ENCODE measurements at places on chromosomes 4 and X.

DNA sequence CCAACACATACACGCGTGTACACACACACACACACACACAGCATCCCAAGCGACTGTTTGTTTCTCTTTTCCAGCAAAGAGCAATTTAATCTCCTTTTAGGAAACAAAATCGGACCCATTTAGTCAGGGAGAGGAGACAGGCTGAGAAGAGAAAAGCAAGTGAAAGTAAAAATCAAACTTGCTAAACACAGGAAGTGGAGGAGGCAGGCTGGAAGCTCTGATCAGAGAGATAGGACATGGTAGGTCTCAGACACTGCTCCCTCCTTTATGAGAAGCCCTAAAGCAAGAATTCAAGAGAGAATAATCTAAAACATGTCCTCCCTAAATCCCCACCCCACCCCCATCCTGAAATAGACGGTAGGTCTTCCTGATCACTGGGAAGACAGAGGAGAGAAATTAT lies 62.3 kb downstream of the GPC3 start:
- DNase-seq, result no peak

DNA sequence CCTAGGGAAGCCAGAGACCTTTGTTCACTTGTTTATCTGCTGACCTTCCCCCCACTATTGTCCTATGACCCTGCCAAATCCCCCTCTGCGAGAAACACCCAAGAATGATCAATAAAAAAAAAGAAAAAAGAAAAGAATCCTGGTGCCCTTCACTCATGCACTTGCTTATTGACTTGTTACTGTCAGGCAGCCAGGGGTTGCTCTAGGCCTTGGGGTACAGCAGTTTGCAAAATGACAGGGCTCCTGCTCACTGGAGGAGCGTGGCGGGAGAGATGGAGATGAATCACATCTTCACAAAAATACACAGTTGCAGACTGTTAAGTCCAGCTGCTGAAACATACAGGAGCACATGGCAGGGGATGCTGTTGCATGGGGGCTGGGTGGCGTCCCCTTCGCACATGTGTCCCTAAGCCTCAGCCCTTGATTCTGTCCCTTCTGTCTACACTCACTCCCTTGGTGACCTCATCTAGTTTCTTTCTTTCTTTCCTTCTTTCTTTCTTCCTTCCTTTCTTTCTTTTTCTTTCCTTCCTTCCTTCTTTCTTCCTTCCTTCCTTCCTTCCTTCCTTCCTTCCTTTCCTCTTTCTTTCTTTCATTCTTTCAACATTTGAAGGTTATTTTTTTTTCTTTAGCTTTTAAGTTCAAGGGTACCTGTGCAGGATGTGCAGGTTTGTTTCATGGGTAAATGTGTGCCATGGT lies 16.9 kb upstream of the TMEM271 start:
- no peak for DNase-seq

DNA sequence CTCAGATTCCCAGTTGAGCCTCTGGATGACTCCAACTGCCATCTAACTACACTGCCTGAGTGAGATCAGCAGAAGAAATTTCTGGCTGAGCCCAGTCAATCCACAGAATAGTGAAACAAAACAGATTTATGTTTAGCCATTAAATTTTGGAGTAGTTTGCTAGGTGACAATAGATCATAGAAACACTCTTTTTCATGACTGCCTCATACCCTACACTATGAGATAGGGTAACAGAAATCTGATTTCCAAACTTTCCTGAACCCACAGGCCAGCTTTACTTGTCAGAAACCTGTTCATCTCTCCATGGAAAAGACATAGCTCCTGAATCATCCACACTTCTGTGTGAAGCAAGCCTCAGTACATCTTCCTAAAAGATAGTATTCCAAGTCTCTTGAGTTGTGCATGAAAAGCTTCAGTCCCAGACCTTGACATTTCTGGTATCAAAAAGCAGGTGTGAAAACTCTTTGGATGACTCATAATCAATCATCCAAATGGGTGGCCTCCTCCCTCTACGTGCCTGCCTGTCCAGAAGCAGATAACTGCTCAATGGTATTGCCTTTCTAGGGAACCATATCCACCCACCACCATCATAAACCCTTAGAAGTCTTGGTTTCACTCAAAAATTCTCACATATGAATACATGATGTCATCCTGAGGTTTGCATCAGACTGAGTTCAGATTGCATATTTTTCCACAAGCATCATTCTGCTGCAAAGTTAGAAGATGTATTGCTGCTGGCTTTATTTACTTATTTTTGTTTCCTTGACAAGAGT lies 47.5 kb upstream of the RAP2C start:
- DNase-seq, result no peak

DNA sequence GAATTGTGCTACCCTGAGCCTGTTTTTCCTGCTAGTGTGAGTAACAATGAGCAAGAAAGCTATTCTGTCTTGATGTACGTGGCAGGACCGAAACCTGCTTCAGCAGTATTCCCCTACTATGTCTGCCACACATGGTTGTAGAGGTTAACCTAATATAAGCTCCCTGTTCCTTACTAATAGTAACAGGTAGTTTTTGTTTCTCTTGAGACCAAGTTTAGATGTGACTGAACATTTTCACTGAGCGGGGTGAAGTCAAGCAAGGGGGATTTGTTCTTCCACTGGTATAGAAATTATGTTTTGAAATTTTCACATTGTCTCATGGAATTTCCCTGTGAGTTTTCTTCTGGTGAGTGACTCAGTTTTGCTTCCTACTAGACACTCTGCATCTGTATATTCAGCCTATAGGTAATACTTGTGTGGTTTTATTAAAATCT lies 37.3 kb downstream of the RRAGB start:
- DNase-seq, result no peak

- no peak for DNase-seq
These were observed 8.7 kb downstream of the UBA1 start for GRCh38 chrX:47202316-47202715.

DNA sequence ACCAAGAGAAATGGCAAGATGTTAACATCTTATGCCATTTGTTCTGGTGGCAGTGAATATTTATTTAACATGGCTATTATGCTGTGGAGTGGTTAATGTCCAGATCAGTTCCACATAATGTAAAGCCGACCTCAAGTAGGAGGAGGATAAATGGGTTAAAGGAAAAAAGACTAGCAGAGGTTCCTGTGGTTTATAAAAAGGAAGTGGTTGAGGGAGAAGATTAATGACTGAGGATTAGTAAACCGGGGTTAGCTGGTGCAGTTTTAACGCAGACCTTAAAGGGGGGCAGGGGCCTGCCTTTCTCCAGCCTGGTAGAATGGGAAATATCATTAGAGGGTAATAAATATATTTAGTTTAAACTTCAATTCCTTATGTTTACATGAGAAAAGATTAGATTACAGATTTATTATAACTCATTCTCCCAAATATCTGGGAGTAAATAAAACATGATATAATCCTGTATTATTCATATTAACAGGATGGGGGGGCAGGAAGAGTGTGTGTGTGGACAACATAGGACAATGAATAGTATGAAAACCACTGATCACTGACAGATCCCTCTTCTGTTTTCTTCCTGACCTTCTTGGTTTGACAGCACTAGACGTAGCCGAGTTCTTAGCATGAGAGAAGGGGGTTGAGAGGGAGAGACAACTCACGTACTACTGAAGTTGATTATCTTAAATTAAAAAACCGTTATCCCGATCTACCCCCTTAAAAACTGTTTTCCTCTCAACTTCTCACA lies 124.1 kb upstream of the LIMCH1 start:
- no peak for DNase-seq

DNA sequence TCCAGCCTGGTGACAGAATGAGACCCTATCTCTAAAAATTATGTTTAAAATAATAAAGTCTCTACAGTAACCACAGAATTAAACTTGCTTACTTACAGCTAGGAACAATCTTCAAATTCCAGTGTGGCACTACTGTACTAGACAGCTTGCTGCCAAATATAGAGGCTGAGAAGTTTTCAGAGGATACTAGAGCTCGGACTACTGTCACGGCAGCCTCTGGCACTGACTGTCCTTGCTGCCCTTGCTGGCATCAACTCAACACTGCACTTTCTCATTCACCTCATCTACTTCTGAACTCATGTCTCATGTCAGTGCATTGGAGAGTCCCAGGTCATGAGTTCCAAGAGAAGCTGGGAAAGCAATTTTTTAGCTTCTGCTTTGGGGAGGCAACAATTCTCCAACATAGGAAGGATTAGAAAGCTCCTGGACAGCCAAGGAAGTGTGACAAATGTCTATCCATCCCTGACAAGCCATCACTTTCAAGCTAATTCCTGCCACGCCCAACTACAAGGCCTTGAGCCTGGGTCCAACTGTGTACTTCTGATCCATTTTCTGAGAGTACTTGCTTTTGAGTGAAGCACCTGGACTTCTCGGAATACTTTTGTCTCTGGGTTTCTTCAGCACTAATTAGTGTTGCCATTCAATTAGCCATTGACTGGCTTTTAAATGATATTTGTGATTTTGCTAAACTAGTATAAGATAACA lies 98.6 kb upstream of the NR3C2 start:
- no peak for DNase-seq

DNA sequence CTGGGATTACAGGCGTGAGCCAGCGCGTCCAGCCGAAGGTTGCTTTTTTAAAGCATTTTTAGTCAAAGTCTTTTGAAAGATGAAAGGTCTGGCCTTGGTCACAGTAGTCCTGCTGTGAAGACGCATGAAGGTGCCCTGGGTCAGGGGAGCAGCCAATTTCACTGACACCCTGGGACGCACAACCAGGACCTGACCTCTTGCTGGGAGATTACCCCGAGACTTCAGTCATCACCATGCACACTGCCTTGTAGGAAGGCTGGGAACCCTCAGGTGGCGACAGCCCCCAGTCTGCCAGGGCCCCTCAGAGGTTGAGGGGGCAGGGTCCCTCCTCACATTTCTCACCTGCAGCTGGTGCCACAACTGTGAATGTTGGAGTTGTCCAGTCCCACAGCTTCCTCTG lies 53.2 kb downstream of the CPLX1 start:
- DNase-seq, result no peak

DNA sequence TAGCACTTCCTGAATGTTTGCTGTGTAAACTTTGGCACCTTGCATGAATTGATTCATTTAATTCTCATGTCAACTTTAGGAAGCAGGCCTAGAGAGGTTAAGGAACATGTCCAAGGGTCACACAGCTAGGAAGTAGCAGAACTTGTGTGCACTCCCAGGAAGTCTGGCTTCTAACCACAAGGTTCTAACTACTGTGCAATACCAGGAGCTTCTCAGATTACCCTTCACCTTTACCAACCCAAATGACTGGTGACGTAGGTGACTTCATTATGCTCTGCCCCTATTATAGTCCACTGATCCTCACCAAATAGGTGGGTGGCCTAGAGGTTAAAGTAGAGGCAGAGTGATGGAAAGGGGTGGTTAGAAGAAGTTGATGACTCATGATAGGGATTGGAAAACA lies 14.4 kb downstream of the AR start:
- DNase-seq, result no peak

DNA sequence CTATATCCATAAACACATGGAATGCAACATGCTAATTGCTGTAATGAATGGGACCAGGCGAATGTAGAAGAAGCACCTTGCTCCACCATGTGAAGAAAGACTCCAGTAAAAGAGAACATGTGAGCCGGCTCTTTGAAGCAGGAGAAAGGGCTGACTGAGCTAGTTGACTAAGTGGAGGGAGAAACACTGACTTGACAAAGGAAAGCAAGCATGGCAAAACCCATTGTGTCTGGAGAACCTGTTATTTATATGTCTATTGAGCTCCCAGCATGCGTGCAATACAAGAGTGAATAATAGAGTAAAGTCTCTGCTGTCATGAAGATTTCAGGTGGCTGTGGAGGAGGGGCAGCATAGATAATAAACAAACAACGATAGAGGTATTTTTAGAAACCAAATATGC lies 559.9 kb downstream of the RAB28 start:
- DNase-seq, result peak; percentile 7

- no peak for DNase-seq
These were observed 43.5 kb downstream of the CLDN34 start for GRCh38 chrX:10010686-10011085.

DNA sequence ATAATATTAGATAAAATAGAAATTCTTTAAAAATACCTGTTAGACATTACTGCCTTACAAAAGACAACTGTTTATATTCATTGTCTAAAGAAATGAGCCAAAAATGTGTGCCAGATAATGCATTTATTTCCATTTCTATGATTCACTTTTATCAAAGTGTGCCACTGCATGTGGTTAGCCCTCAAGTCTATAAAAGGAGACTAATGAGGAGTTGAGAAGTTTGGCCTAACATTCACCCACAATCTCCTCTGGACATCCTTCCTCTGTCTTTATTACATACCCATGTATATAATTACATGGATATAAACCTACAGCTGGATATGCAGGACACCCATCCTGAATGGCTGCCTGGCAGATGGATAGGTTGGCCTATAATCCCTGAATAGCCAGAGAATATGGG lies 42.6 kb upstream of the PDE5A start:
- DNase-seq, result no peak

DNA sequence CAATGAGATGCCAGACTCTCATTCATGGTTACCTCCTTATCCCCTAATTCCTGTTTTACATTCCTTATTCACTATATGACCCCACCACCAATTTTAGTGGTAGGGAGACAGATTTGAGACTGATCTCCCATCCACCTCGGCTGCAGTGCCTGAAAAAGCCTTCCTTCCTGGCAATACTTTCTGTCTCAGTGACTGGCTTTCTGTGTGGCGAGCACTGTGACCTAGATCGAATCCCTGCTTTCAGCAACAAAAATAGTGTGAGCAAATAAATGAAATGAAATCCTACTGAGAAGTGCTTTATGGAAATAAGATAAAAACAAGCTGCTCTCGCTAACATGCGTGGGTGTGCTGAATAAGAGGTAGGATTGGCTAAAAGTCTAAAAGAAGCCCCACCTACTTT lies 165.3 kb downstream of the GPM6A start:
- no peak for DNase-seq

DNA sequence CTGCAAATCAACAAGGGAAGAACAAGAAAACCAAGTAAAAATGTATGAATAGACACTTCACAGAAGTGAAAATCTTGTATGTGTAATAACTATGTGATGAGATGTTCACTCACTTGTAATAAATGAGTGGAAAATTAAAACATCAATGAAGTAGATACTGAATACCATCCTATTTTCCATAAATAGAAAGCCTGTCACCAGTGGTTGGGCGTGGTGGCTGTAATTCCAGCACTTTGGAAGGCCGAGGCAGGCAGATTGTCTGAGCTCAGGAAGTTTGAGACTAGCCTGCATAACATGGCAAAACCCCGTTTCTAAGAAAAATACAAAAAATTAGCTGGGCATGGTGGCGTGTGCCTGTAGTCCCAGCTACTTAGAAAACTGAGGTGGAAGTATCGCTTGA lies 53.5 kb upstream of the SOD3 start:
- DNase-seq, result no peak

DNA sequence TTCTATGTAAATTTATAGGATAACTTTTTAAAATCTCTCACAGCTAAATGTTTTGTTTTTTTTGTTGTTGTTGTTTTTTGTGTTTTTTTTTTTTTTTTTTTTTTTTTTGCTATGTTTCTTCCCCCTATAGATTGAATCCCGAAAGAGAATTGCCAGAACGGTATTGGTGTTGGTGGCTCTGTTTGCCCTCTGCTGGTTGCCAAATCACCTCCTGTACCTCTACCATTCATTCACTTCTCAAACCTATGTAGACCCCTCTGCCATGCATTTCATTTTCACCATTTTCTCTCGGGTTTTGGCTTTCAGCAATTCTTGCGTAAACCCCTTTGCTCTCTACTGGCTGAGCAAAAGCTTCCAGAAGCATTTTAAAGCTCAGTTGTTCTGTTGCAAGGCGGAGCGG lies 4.1 kb downstream of the BRS3 start:
- no peak for DNase-seq

Data from COR-L47 (cell line).